Stimulated activated CD4-positive, alpha-beta T cell treated with anti-CD3 and anti-CD28 coated beads, Interleukin-15, amount 100 ng/mL, for 1 hour (primary cell): ENCODE measurements at places on chromosomes 12 and 14.

GRCh38 chr12:92641291-92641690 is 61.5 kb upstream of the PLEKHG7 start:
- DNase-seq: no peak

- DNase-seq: no peak
Observed at GRCh38 chr14:22026527-22026926, 352.9 kb upstream of the OR4E1 start.

DNA sequence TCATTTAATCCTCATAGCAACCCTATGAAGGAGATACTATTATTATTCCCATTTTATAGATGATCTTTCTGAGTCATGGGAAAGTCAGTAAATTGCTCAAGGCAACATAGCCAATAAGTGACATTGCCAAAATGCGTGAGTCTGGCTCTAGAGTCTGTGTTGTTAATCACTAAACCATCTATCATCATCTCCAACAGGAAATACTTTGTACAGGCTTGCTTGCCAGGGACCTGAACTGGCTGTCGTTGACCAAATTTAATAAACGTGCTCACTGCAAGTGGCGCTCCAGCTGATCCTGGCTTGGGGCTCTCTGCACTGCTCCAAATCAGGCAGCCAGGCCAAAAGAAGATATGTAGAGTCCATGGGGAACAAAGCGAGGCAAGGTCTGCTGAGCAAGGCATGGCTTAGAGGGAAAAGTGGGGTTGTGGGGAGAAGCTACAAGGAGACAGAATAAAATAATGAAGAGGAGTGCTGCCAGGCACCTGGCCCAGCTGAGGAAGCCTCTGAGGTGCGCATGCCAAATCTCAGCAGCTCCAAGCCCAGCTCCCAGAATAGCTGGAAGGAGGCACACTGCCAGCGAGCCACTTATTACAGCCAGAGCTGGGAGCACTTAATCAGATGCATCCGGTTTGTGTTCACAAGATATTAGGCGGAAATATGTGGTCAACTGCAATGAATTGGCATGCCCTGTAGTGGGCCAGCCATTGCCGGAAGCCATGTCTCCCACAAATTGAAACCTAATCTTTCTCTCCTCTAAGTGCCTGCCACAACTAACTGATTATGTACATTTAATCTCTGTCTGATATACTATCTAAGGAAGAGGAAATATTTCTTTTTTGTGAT is 43.3 kb upstream of the PTPRO start:
- no peak for DNase-seq

- no peak for DNase-seq
Observed at GRCh38 chr14:62304257-62304656, 542.0 kb downstream of the SNAPC1 start.

GRCh38 chr12:28681980-28682379 is 467.1 kb upstream of the FAR2 start:
- DNase-seq: no peak
